ENCODE measurements at places on chromosomes 4 and X. TPM values are rescaled to one million over a fixed set of nuclear protein-coding genes. Genes with fewer than 3 reads are reported as not detected.

The MGARP gene
- polyA plus RNA-seq = 0.52 TPM

The PHF8 gene
- 28.6 TPM for polyA plus RNA-seq

The RASGEF1B gene
- polyA plus RNA-seq = 12.1 TPM

The OPHN1 gene
- 12.7 TPM for polyA plus RNA-seq

The MAGIX gene
- polyA plus RNA-seq = 3.7 TPM

The CXCR3 gene
- 0.19 TPM for polyA plus RNA-seq

The GUCY1A1 gene
- polyA plus RNA-seq = 86.4 TPM

The GPR82 gene
- polyA plus RNA-seq = 0.18 TPM

The CCDC120 gene
- 16.5 TPM for polyA plus RNA-seq

The CXCL8 gene
- polyA plus RNA-seq = 0.63 TPM

The IQSEC2 gene
- 12.3 TPM for polyA plus RNA-seq

The TRIM61 gene
- polyA plus RNA-seq = 2.4 TPM

The AWAT2 gene
- polyA plus RNA-seq = not detected

The GRIA2 gene
- 1.0 TPM for polyA plus RNA-seq

The DMP1 gene
- polyA plus RNA-seq = not detected

The ABCD1 gene
- polyA plus RNA-seq = 8.0 TPM

The FOXO4 gene
- 22.0 TPM for polyA plus RNA-seq

The TCEAL6 gene
- polyA plus RNA-seq = 0.12 TPM

The FAM200B gene
- 53.3 TPM for polyA plus RNA-seq

The TMEM187 gene
- polyA plus RNA-seq = 5.2 TPM

The PAGE2B gene
- polyA plus RNA-seq = 0.66 TPM

The SLC9A7 gene
- polyA plus RNA-seq = 4.2 TPM

The TIGD2 gene
- 12.8 TPM for polyA plus RNA-seq

The OTUD6A gene
- polyA plus RNA-seq = not detected

The ZNF711 gene
- polyA plus RNA-seq = 78.3 TPM

The XAGE3 gene
- not detected for polyA plus RNA-seq

The SH3RF1 gene
- 10.1 TPM for polyA plus RNA-seq

The ZNF157 gene
- 1.4 TPM for polyA plus RNA-seq

The MMRN1 gene
- 6.5 TPM for polyA plus RNA-seq

The NAT8L gene
- 1.6 TPM for polyA plus RNA-seq

The GPR173 gene
- polyA plus RNA-seq = 24.5 TPM

The USP51 gene
- polyA plus RNA-seq = 13.1 TPM

The PAGE4 gene
- polyA plus RNA-seq = 0.48 TPM

The IQCM gene
- 0.21 TPM for polyA plus RNA-seq

The CT55 gene
- polyA plus RNA-seq = not detected

The SOX3 gene
- polyA plus RNA-seq = not detected

The WFS1 gene
- polyA plus RNA-seq = 29.2 TPM

The NXT2 gene
- polyA plus RNA-seq = 19.9 TPM

The SSX2B gene
- not detected for polyA plus RNA-seq

The TCEAL2 gene
- 23.1 TPM for polyA plus RNA-seq

The ITIH6 gene
- 0.03 TPM for polyA plus RNA-seq

The CD40LG gene
- polyA plus RNA-seq = not detected

The PCDH18 gene
- 133 TPM for polyA plus RNA-seq

The VCX3A gene
- not detected for polyA plus RNA-seq

The ARL13A gene
- polyA plus RNA-seq = 0.25 TPM

Measured in left renal pelvis (tissue), 4 donors.